ENCODE measurements at places on chromosomes 11 and 22. TPM values are rescaled to one million over a fixed set of nuclear protein-coding genes. Genes with fewer than 3 reads are reported as not detected.

Gene PAMR1
- polyA plus RNA-seq: not detected

Gene CDHR5
- not detected for polyA plus RNA-seq

Gene CCDC89
- not detected for polyA plus RNA-seq

Gene TYMP
- not detected for polyA plus RNA-seq

Gene OR5P2
- polyA plus RNA-seq: not detected

Gene TOP3B
- 0.09 TPM for polyA plus RNA-seq

Gene CREB3L1
- not detected for polyA plus RNA-seq

Gene IRAG1
- 1.3 TPM for polyA plus RNA-seq

Gene TRIM29
- not detected for polyA plus RNA-seq

Gene PSMA1
- 541 TPM for polyA plus RNA-seq

Gene RBM14
- 8.6 TPM for polyA plus RNA-seq

Gene BDNF
- polyA plus RNA-seq: 0.91 TPM
